CD14-positive monocyte (primary cell): ENCODE measurements at places on chromosomes 12 and 14.

DNA sequence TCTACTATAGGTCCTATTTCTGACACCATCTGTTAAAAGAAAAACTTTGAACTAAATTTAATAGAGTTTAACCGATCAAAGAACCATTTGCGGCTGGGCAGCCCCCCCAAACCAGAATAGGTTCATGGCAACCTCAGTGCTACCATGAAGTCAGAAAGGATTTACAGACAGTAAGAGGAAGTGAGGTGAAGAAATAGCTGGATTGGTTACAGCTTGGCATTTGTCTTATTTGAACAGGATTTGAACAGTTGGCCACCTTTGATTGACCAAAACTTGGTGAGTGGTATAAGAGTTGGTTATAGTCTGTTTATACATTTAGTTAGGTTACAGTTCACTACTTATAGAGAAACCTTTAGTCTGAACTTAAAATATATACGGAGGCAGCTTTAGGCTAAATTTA is 88.9 kb downstream of the TXNDC16 start:
- DNase-seq = no peak

DNA sequence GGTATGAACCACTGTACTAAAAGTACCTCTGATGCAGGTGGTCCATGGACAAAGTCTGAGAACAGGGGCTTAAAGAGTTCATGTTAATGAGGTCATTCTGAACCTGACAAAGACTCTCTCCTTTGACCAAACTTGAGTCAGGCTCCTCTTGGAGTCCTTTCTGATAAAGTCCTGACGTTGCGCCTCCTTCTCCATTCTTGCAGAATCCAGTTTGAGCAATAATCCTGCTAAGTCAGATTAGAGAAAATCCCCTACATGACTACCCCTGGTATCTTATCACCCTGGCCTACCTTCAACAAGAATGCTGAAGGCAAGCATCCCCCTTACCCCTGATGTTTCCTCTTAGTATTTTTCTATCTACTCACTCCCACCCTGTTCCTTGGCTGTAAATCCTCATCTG is 46.0 kb upstream of the ISM2 start:
- DNase-seq = no peak

DNA sequence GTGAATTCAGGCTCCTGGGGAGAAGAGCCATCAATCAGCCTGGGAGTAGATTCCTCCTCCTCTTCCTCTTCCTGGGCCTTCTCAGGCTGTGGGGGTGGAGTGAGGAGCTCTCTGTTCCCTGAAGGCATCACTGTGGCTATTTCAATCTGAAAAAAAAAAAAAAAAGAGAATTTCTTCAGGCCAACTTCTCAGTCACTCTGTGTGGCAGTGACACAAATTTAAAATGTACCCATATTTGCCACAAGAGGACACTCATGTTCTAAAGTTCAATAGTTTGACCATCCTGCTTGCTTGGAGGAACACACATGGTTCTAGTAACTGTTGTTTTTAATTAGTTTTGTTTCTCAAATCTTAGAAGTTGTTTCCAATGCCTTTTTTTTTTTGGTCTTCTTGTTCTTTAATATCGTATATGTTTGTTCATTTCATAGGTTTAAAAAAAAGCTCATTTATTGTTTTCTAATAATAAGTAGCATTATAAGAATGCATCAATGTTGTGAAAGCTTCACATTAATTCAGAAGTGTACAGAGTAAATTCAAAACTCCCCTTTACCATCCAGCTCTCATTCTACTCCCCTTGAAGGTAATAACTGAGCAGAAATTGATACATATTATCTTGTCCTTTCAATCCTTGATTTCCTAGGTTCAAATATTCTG is 23.3 kb upstream of the CCER1 start:
- no peak for DNase-seq

- no peak for DNase-seq
Observed at GRCh38 chr12:124581307-124582107, 14.1 kb upstream of the NCOR2 start.

- DNase-seq = no peak
Observed at GRCh38 chr14:101889898-101890297, 74.5 kb upstream of the DYNC1H1 start.

DNA sequence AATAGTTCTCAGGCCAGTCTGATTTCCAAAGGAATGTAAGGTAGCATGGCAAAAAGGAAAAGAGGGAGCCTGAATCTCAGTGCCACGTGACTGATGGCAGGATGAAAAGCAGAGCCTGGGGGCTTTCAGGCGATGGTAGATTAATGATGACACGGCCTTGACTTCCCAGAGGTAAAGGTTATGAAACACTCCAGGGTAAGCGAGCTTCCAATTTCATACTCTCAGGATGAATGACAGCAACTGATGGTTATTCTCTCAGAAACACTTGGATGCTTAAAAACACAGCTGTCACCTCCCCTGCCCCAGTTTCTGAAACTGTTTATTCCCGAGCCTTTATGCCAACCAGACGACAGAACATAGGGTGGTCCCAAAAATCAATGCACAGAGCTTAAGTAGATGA is 28.8 kb downstream of the GDF11 start:
- no peak for DNase-seq

DNA sequence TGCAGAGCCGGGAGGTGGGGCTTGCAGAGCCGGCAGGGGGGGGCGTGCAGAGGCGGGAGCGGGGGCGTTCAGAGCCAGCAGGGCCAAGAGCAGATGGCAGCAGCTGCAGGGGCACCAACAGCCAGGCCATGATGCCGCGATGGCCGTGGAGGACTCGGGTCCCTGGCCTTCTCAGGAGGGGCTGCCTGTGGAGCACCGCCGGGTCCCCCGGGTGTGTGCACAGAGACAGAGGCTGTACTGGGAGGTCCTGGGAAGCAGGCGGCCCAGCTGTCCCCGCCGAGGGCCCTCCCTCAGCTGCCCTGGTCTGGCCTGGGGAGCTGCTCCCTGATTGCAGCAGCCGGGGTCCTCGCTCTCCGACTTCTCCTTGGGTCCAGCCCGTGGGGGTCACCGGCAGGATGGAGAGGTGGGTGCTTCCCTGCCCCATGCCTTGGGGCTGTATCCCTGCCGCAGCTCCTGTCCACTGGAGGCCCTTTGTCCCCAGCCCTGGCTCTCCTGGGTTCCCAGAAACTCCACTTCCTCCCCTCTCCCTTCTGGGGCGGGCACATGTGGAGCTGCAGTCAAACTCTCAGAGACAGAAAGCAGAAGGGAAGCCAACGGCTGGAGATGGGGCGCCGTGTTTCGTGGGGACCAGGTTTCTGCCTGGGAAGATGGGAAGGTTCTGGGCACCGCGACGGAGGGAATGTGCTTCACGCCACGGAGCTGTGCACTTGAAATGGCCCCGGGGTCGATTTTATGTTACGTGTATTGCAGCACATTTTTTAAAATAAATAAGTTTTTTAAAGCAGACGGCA is 75.8 kb upstream of the GALNT9 start:
- DNase-seq = no peak

- no peak for DNase-seq
Observed at GRCh38 chr12:32118806-32119205, 12.2 kb downstream of the BICD1 start.
